ENCODE measurements at places on chromosomes 16 and 17.

DNA sequence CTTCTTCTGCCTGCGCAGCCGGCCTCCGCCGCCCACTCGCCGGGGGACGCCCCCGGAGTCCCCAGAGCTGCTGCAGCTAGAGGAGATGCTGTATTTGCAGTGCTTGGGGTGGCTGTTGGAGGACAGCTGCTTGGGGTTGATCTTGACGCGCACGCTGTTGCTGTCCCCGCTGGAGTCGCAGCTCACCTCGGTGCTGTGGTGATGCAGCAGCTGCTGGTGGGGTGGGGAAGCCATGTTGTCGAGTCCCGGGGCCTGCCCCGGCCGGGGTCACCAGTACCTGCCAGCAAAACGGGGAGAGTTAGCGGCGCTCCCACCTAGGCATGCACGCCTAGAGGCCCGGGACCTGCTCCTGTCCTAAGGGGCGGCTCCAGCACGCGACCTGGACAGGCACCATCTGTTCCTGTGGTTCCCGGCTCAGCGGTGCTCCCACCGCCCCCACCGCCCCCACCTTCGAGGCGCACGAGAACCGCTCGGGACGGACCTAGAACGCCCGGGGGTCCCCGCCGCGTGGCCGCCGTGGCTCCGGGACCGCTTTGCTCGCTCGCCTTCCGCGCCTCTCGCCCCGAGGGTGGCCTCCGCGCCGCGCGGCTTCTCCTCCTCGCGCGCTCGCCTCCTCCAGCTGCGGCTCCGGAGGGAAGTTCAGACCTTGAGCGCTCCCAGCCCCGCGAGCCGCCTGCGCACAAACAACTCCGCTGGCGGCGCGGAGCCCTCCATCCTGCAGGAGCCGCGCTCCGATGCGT is 863 bp downstream of the ADCY9 start:
- DNase-seq = no peak

- no peak for DNase-seq
These were observed 23.2 kb downstream of the SLC7A6OS start for GRCh38 chr16:68287276-68288251.

- DNase-seq = no peak
These were observed 4.2 kb upstream of the SUPT4H1 start for GRCh38 chr17:58356231-58356630.

DNA sequence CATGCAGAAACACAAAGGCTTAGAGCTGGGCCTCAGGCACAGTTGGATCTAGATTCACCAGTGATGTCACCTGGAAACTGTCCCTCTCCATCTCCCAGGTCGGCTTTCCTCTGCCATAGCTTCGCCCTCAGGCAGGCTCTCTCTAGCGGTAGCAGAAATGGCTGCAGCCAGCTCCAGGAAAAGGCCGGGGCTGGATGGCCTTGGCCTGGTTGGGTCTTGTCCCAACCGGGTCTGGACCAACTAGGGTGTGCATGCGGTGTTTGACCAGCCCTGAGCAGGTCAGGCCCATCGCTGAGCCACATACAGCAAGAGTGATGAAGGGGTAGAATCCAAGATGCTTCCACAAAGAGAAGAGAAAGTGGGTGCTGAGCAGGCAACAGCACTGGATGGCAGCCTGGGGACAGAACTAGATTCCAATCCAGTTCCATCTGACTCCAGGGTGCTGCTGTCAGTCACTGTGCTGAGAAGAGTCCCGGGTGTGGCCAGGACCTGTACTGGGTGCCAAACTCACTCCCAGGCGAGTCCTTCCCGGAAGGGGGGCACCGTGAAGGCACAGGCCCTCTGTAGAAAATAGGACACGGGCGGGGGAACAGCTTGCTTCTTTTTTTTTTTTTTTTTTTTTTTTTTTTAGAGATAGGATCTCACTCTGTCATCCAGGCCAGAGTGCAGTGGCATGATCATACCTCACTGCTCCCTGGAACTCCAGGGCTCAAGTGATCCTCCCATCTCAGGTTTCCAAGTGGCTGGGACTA is 51.8 kb downstream of the SOCS3 start:
- DNase-seq = no peak

- no peak for DNase-seq
These were observed 30.3 kb upstream of the PHOSPHO1 start for GRCh38 chr17:49260817-49261291.

DNA sequence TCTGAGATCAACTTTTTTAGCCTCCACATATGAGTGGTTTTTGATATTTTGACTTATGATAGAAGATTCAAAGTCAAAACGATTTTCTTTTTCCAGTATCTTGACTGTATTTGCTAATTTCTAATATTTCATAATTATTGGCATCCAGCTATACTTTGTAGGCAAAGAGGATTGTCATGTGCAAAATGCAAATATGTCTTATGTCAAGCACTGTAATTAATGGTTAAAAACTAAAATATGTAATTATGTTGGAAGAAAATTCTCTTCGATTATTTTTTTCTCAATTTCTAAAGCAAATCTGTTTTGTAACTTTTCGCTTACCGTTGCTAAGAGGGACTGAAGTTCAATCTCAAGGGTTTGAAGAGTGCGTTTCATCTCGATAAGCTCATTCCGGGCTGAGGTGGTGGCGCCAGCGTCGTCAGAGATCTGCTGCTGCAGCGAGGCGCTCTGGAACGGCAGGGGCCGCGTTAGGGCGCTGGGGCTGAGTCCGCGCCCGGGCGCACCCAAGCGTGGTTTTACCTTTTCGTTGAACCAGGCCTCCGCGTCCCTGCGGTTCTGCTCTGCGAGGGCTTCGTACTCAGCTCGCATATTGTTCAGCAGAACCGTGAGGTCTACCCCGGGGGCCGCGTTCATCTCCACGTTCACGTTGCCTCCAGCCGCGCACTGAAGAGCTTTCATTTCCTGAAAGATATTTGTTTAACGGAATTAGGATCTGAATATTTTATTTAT is 3.0 kb downstream of the KRT27 start:
- DNase-seq = no peak

GRCh38 chr17:309361-309888 is 43.2 kb downstream of the RPH3AL start:
- no peak for DNase-seq

DNA sequence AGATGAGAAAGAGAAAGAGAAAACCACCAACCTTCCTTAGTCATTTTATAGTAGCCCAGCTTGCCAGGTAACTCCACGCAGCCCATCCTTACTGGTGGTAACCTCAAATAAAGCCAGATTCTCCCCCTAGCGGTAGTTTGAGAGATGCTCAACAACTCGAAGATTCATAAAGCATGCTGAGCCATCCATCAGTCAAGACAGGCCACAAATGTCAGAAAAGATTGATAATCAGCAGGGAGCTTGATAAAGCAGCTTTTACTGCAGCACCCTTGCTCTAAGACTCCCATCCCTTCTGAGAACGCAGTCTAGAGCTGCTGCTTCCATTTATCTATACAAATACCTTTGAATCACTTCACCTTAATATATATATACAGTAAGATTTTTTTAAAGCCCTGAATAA is 451.5 kb upstream of the HSBP1 start:
- DNase-seq = no peak

DNA sequence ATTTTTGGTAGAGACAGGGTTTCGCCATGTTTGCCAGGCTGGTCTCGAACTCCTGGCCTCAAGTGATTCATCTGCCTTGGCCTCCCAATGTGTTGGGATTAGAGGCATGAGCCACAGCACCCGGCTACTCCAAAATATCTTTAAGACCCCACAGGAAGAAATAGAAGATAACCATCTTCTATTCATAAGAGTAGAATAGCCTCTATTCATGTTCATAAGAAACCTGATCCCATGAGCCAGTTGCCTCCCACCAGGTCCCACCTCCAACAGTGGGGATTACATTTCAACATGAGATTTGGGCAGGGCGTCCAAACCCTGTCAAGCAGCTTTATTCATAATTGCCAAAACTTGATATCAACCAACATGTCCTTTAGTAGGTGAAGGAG is 13.9 kb upstream of the TMC7 start:
- no peak for DNase-seq

GRCh38 chr17:28574526-28574925 is 2.2 kb downstream of the ALDOC start:
- DNase-seq = no peak

DNA sequence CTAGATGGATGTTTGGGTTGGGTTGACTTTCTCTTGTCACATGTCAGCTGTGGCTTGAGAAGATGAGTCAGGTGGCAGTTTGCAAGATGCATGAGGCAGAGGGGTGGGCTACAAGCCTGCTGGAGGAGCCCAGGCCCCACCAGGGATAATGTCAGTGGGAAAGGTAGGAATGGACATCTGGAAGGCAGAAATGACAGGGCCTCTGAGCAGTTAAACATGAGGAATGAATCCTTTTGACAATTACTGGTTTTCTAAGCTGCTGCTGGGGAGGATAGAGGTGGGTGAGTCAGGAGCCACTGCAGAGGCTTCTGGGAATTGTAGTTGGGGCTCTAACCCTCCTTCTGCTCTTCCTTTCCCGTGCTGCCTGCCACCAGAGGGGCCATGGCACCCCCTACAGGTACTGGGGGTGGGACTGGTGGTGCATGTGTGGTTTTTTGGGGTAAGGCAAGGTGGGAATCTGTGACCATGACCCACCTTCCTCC is 15.7 kb downstream of the SLC52A1 start:
- no peak for DNase-seq

GRCh38 chr17:10579270-10579669 is 29.8 kb upstream of the MYH2 start:
- no peak for DNase-seq

GRCh38 chr16:72847187-72848027 is 200.5 kb downstream of the ZFHX3 start:
- no peak for DNase-seq

GRCh38 chr17:82970067-82970466 is 109.3 kb upstream of the METRNL start:
- no peak for DNase-seq

GRCh38 chr17:51045621-51046020 is 75.0 kb downstream of the SPAG9 start:
- DNase-seq = no peak

DNA sequence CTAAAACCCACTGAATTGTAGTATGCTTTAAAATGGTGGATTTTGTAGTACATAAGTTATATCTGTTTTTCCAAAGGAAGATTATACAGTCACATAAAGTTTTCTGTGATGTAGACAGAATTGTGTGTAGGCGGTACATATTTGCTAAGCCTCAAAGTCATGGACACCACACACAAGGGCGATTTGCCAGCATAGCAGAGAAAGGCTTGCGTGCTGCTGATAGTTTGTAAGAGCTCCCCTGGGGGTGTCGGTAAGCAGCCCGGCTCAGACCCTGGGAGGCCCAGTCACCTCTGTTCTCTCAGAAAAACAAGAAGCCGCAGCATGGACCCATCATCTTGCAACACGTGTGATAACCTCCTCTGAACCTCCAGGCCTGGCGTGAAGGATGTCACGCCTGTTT is 38.3 kb upstream of the AKTIP start:
- DNase-seq = no peak

DNA sequence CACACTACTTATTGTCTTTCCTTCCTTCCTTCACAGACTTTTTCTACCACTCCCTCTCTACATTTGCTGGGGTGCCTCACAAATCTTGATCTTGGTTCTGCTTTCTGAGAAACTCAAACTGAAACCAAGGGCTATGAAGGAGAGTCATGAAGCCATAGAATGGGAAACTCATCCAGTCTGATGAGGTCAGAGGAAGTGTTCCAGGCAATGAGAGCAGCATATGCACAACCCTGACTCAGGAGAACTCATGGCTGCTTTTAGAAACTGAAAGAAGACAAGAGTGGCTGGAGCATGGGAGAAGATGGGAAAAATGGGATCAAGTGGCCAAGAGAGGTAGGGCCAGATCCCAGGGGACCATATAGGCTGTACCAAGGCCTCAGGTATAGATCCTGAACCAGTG is 130.0 kb upstream of the TOX3 start:
- DNase-seq = no peak

DNA sequence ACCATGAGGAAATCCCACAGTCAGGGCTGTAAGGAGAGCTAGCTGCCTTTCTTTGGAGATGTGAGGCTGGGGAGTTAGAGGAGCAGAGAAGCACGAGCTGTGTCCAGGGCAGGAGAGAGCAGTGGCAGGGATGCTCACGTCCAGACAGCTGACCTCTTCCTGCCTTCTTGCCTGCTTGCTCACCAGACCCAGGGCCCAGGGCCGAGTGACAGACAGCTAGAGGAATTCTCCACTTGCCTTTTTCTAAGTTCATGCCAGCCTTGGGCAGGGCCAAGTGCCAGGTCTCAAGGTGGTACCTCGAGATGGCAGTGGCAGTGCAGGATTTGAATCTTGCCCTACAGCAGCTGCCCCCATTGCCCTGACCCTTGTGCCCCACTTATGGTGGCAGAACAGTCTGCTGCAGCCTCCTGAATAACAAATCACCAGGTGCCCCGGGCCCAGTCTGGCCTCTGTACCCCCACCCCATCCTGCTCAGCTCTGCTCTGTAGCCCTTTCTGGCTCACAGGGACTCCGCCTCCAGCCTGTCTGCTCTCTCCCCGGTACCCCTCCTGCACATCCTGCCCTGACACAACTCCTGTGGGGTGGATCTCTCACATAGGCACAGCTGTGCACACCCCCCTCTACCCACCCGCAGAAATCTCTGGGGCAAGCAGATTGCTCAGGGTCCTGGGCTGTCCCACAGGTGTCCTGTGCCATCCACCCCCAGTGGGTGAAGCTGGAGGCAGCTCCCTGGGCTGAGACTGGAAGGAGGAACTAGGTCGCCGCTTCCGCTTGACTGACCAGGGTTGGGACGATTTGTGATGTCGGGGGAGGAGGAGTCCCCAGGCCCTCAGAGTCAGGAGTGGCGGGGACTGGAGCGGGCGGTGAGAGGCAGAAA is 25.9 kb downstream of the GRIN2C start:
- no peak for DNase-seq

DNA sequence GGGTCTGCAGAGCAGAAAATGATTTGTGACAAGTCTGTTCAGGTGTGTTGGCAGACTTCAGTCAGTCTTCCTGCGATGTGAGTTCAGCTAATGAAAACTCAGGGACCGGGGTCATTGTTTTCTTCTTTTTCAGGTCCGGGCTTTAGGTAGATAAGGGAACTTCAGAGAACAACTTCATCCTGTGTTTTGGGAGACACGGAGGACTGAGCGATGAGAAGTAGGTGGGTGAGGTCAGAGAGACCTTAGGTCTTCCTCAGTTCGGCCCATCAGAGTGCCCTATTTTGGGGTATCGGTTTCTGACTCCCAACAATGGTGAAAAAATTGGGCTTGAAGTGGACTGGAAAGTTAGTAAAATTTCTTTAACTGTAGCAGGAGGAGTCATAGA is 88.9 kb upstream of the ATF7IP2 start:
- DNase-seq = no peak
